Activated CD4-positive, alpha-beta T cell treated with anti-CD3 and anti-CD28 coated beads for 48 hours (primary cell): ENCODE measurements at places on chromosomes 2 and 18.

GRCh38 chr2:239249048-239249447 is 151.8 kb downstream of the HDAC4 start:
- no peak for DNase-seq

DNA sequence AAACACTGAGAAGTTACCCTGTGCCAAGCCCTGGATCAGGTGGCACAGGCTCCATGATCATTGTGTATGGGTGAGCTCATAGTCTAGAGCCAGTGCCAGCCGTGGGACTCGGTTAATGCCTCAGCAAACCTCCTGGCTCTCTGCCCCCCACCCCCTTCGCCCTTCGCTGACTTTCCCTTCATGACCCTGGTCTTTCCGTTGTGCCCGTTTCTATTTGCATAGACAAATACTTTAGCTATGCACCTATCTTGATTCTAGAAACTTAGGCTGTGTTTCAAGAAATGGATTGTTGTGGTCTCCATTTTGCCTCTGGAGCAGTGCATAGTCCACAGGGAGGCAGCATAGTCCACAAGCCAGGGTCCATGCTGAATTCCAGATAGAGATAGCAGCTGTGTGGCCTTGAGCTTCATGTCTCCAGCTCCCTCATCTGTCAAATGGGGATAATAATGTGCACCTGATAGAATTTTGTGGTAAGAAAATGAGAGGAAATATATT is 44.8 kb upstream of the KDM3A start:
- no peak for DNase-seq

- DNase-seq = peak; percentile 22
Observed at GRCh38 chr2:74648009-74648443, at the start of gene M1AP. TSS of gene M1AP (minus strand) at chr2:74648330. CDS start at chr2:74640275, 8,055 bp downstream.

GRCh38 chr18:36471393-36471792 is 173.9 kb downstream of the FHOD3 start:
- DNase-seq = no peak

DNA sequence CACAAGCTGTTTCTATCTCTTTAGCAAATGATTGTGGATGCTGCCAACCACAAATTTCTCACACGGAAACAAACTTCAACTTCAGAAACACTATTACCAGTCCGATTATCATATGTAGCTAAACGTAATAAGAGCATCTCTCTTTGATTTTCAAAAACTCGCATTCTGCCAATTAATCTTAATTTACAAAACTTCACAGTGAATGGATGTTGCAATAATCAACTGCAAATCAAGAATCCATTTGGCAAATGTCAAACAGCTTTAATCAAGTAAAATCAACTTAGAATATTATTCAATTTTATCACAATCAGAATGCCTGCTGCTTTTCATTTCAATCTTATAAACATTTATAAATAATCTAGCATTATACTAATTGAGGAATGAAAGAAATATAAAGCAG is 54.2 kb downstream of the DTNB start:
- no peak for DNase-seq

GRCh38 chr2:149006883-149007543 is 31.5 kb upstream of the LYPD6B start:
- no peak for DNase-seq

DNA sequence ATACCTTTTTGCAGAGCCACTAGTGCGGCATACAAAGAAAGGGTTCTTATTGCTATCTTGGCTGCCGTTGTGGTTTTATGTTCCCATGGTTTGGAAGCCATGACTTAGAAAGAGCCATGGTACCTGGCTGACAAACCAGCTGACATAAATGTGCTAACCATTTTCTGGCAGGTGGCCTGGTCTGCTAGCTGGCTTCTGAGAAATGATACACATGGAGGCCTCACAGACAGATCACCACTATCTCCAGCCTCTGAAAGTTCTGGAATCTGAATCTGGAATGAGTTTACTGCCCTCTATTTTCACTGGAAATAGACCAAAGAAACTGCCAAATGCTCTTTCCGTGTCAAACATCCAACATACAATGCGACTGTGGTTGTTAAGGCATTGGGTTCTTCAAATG is 123.7 kb downstream of the QPCT start:
- no peak for DNase-seq

GRCh38 chr18:57347784-57348183 is 4.6 kb upstream of the ST8SIA3 start:
- DNase-seq = no peak

DNA sequence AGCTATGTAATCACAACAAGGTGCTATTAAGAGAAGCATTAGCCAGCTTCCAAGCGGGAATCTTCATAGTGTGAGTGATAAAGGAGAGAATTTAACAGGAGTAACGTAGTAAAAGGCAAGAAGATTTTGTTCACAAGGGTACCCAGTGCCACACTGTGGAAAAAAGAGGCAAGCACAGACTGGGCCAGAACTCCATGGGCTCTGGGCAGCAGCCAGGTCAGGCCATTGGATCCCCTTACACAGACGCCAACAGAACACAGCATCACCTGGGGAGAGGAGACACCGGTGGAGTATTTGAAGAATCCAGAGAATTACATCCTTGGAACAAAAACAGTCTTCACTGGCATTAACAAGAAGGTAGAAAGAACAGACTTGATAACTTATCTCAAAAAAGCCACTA is 21.2 kb downstream of the AMER3 start:
- DNase-seq = no peak

DNA sequence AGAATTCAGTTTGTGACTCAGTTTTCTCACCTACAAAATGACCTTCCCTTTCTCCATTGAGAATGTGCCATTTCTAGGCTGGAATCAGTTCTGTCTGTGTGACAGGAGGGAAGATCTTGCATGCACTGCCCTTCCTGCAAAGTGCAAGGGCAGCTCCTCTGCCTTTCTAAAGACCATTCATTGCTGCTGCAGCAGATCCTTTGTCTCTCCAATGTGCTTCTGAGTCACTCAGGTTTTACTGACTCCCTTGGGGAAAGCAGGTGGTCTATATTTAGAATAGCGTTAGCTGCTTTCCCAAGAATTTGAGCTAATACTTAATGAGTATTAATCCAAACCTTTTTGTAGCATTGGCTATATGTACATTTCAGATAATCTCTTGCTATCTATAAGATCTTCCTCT is 62.5 kb downstream of the DAW1 start:
- no peak for DNase-seq

GRCh38 chr2:66122516-66122915 is 312.4 kb upstream of the MEIS1 start:
- DNase-seq = no peak

DNA sequence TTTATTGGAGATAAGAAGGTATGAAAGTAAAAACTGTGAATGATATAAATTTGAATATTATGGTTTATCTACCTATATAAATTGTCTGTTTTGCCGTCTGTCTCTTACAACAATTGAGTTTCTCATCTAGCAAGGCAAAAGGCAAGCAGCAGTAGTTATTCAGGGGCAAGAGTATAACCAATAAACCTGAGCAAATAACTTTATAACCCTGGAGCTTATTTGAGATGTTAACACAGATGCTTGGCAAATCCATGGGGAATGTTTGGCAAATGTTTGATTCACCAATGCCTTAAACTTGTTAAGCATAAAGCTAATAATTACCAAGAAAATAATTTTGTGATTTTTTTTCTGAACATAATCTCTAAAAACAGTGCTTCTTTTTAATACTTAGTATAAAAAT is 9.9 kb upstream of the EPHA4 start:
- DNase-seq = no peak

DNA sequence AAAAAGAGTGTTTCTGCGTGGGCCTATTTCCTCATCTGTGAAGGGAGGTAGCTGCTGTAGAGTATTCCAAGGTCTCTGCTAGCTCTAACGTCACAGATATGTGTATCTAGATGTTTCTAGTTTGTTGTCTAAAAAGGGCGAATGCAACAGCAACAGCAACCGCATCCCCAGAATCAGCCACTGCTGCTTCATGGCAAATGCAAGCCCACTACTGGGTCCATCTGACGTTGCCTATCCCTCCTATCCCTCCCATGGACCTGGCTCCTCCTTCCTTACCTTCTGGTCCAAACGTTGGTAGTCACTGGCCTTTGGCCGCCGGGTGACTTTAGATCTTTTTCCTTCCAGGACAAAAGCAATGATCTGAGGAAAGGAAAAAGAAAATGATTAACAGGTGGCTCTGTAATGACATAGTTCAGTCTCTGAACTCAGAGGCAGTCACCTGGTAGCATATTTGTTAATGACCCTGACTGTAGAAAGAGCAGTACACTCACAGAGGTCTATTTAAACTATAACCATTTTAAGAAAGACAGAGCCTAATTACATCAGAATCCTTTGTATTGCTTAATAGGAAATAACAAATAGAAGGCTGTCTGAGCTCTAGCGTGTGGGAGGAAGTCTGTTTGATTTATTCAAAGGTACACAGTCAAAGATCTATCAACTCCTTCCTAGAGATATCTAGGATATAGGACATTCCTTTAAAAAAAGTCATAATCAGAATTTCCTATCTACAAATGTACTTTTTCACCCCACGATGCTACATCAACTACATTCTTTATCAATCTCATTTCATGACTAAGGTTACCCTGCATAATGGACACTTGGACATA is 2.9 kb downstream of the TGOLN2 start:
- no peak for DNase-seq

- no peak for DNase-seq
Observed at GRCh38 chr2:122643725-122644329, 888.4 kb downstream of the TSN start.

- no peak for DNase-seq
Observed at GRCh38 chr18:28831908-28832307, 655.0 kb upstream of the CDH2 start.

DNA sequence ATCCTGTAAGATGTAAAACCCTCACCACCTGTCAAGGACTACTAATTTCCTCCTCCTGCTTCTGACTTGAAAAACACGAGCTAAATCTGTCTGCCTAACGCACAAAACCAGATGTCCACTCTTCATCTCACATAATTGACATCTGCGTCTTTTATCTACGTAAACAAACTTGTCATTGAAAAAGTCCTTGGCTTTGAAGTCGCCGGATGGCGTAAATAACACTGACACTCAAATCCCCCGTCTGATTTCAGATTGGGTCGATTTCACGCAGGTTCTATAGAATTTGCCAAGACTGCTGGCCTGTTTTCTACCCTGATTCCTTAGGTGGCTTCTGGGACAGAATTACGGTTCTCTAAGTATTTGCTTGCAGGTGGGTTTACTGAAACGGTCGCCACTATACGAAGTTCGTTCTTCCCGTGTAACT is 539 bp upstream of the MOB4 start:
- no peak for DNase-seq

DNA sequence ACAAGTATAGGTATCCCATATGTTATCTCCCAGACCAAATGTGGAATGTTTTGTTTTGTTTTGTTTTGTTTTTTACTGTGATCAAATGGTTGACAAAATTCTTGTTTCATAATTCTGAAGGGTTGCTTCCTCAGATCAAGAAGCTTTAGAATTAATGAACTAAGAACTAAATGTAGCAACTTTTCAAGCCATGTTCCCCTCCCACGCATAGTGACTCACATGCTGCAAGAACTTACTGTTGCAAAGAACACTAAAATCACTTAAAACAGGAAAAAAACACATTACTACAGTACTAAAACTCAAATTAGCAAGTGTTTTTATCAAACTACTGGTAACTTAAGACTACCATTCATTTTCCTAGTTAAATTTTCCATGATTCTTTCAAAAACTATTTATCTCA is 30.6 kb downstream of the HNRNPLL start:
- peak; percentile 61 for DNase-seq

- no peak for DNase-seq
Observed at GRCh38 chr18:27501671-27502070, 316.6 kb upstream of the CHST9 start.

- no peak for DNase-seq
Observed at GRCh38 chr2:184765112-184765895, 167.0 kb downstream of the ZNF804A start.

DNA sequence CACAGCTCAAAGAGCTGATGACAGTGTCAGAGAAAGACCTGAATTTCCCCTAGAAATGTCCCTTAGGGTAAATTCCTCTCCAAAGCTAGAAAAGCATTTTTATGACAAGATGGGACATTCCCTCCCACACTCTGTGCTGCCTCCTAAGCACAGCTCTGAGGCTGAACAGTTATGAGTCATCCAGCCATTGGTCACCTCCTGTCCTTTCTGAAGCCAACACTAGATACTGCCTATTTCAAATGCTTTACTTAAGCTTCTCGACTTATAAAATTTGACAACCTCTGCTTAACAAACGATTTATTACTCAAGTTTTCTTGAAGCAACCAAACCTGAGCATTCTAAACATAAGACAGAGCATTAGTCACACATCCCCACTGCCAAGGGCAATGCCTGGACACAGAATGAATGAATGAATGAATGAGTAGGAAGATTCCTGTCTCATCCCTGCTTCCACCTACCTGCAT is 35.4 kb downstream of the B4GALT6 start:
- no peak for DNase-seq
